ENCODE measurements at places on chromosomes 2 and 18.

DNA sequence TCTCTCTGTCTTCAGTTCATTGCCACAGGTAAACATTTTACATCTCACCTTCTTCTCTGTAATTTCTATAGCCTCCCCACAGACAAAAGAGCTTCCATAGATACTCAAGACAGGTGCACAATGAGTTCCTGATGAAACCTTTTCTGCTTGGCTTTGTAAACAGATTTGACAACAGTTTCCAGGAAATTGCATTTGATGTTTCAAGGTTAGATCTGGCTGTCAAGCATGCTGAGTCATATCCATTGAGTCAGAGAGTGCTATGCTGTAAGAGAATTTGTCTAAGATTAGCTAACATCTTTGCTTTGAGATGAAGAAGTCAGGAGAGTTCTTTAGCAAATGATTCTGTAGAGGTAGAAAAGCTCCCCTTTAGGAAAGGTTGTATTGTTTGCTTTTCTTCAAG is 40.6 kb upstream of the MAP2 start:
- no peak for DNase-seq

- DNase-seq = no peak
These were observed 73.2 kb downstream of the KLHL29 start for GRCh38 chr2:23457990-23458682.

GRCh38 chr2:64338910-64339500 is 115.0 kb upstream of the LGALSL start:
- no peak for DNase-seq

DNA sequence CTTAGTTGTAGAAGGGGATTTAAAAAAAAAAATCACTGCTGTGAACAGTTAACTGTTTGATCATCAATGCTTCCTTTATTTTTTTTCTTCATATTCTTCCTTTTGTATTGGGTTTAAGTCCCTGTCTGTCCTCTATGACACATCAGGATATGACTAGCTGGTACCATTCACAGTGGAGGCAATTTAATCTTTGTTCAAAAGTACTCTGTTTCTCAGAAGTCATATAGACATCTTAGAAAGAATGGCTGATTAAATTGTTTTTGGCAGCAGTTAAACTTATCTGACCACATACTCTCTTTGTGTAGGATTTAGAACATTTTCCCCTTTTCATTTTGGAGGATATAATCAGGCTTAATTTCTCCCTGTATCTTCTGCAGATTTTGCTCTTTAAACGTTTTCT is 807.8 kb upstream of the CDH2 start:
- DNase-seq = no peak

GRCh38 chr2:108417254-108417653 is 31.8 kb upstream of the GCC2 start:
- no peak for DNase-seq

DNA sequence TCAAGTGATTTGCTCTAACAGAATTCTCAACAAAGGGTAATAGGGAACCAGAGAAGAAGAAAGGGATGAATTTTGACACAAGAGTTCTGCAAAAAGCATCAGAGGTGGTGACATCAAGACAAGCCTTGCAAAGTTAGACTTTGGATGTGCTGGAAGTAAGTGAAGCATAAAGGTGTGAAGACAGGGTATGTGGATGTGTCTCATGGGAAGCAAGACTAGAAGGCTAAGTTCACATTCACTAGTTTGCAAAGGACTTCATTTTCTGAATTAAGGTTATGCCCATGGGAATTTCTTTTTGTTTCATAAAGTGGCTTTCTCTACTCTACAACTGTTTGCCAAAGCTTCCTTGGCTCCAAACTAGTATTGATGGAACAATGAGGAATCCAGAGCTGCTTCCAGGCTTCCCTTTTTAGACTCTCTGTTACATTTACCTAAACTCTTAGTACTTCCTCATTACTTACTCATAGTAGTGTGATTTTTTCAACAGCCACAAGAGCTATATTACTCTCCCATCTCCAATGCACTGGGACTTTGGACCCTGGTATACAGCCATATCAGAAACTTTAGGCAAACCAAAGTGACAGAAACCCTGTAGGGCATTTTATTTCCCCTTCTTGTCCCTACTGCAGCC is 21.1 kb upstream of the IHH start:
- DNase-seq = no peak

DNA sequence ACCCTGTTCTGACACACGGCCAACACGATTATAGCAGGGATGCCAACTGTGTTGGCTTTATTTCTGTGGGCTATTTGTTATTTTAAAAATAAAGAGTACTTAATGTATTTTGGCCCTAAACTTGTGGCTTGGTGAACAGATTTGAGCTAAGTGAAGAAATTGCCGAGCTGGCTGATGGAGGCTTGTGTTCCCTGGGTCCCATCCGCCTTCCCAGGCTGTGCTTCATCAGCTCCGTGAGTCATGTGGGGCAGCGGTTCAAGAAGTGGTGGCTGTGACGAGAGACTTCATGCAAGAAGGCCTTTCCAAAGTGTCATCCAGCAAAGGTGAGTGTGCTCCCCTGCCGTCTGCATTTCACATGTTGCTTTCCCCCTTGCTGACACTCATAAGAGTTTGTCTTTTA is 73.6 kb upstream of the NCK2 start:
- no peak for DNase-seq

- DNase-seq = peak; percentile 87
These were observed at the start of gene CD28 for GRCh38 chr2:203706403-203706802. Gene CD28, plus strand, starts transcription at chr2:203706639. Its CDS starts 58 bp downstream, at chr2:203706697.

DNA sequence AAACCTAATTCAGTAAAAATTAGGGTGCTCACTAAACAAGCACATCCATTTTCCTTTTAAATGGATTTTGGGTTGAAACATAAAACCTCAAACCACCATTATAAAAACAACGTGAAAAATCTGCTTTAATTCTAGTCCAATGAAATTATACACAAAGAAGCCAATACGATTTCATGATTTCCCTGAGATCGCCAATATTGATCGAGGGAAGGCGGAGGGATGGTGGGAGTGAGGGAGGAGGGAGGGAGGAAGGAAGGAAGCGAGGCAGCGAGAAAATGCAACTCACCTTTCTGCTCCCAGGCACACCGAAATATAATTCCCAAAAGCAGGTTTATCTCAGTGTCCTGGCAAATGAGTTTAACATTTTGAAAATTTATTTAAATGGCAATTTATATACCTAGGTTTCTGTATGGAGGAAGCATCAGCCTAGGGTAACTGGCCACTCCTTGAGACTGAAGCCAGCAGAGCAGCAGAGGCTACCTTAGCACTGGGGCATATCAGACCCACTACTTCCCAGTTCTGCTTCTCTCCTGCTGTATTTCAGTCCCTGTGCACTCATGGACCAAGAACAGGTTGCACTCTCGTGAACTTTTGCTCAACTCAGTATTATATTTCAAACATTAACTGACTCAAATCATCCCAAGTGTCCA is 2.3 kb upstream of the ONECUT2 start:
- no peak for DNase-seq

DNA sequence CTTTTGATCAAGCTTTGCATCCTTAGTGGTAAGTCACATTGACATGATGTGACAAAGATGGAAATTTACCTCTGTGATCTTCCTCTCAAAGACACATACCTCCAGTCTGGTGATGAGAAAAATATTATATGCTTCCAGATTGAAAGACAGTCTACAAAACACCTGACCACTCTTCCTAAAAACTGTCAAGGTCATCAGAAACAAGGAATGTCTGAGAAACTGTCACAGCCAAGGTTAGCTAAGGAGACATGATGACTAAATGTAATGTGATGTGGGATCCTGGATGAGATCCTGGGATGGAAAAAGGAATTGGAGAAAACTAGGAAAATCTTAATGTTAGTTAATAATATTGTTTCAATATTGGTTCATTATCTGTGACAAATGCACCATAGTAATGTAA is 226.6 kb upstream of the ST6GAL2 start:
- DNase-seq = no peak

DNA sequence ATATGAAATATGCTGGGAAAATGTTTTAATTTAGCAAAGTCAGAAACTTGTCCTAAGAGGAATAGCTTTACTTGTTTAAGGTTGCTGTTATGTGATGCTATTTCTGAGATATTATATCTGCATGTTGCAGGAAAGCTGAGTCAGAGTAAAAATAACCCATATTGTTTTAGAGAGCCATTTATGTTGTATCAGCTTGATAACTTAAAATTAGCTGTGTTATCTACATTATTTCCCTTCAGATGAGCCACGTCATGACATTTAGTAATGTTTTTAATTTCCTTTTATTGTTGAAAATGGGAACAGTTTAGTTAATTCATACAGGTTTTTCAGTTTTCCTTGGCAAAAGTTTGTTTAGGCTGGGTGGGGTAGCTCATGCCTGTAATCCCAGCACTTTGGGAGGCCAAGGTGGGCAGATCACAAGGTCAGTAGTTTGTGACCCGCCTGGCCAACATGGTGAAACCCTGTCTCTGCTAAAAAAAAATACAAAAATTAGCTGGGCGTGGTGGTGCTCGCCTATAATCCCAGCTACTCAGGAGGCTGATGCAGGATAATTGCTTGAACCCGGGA is 55.8 kb downstream of the TTC27 start:
- no peak for DNase-seq

- DNase-seq = no peak
These were observed 68.3 kb downstream of the B3GNT2 start for GRCh38 chr2:62264186-62264585.

DNA sequence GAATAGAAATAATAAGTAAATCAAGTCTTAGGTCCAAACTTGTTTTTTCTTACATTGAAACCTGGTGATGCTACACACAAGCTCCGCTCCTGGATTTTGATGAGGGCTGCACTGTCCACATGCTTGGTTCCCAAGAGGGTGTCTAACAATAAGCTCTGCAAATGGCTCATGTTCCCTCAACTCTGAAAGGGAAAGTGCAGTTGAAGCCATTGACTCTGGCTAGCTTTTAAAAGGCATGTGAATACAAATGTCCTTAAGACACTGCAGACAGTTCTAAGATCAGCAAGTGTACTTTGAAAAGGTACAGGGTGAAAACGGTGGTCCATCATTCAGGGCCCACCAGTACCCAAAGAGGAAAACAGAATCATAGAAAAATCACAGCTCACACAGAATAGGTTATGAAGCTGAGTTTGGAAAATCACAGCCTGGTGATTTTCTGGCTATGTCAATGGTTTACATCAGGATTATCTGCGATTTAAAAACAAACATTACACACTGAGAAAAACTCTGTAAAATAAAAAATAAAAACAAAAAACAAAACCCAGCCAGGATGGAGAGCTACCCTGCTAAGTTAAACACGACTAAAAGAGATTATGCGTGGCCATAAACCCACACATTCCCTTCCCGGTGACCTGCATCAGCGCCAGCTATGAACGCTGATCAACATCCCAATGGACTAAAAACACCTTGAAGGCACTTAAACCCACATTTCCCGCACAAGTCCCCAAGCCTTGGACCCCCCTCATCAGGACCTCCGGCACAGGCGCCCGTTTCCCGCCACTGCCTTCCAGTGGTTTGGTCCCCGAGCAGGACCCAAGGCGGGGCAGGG is 554 bp downstream of the PFN4 start:
- DNase-seq = no peak

GRCh38 chr2:137194111-137194510 is 428.8 kb downstream of the THSD7B start:
- no peak for DNase-seq

GRCh38 chr2:64331114-64331645 is 122.8 kb upstream of the LGALSL start:
- DNase-seq = no peak

GRCh38 chr18:9334973-9335696 is 562 bp downstream of the TWSG1 start:
- peak; percentile 47 for DNase-seq

- no peak for DNase-seq
These were observed 106.0 kb upstream of the MAP3K20 start for GRCh38 chr2:172969609-172970008.

- no peak for DNase-seq
These were observed 135.2 kb downstream of the RHBDD1 start for GRCh38 chr2:226971084-226971483.

- DNase-seq = no peak
These were observed 7.0 kb downstream of the TNS1 start for GRCh38 chr2:217995731-217996231.

- no peak for DNase-seq
These were observed 61.3 kb upstream of the BZW1 start for GRCh38 chr2:200750323-200750910.

- no peak for DNase-seq
These were observed 152.9 kb downstream of the NCKAP5 start for GRCh38 chr2:133415210-133415876.

DNA sequence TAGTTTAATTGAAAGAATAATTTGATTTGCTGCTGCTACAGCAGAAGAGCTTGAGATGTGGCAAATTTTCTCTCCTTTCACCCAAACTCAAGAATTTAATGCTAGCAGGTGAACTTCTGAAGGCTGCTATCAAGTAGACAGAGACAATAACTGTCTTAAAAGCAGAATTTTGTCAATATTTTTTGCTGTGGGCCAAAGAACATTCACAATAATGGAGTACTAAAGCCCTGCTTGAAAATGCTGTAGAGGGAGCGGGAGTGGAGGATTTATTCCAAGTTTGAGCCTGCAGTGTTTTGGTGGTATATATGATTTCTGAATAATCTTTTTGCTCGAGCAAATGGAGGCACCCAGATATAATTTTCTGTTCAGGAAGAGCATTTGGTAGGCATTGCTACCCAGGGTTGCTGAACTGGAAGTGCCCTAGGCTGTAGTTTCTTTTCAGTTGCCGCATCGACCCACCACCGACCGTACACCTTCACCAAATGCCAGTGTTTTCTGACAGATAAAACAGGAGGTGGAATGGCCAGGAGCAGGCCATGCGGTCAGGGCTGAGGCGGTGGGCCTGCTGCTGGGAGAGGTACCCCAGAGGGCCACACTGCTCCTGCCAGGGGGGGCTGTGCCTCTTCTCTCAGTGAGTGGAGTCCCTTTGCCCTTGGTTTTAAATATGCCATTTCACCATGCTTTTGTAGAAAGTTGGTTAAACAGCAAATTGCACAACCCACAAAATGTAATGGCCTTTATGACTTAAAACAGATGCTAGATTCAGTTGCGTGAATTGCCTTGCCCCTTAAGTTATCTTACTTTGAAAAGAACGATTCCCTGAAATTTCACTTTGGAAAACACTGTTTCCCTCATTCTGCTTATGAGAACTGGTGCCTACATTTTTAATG is 36.4 kb downstream of the TSHZ1 start:
- no peak for DNase-seq

DNA sequence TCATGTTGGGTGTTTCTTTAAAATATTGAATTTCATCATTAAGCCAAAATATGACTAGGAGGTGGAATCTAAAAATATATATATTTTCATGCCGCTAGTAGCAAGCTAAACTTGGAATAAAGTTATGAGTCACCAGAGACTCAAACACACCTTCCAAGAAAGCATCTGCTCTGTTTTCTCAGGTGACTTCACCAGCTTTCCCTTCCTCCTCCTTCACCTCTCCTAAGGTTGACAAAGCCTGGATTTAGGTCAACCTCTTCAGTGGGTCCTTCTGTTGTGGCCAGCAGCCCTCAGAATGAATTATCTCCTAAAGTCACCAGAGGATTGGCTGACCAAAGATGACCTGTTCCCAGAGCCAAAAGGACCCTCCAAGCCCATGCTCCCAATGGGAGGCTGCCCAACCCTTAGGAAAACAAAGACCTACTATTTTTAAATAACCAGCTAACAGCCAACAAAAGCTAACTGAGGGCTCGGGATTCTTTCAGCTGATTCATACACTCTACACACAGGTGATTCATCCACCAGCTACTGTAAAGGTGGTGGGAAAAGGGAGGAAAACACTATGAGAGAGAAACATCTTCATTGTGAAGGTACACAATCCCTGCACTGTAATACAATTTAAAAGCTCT is 113.9 kb downstream of the MYO5B start:
- DNase-seq = no peak

- peak; percentile 50 for DNase-seq
These were observed 1.7 kb upstream of the LDLRAD4 start for GRCh38 chr18:13216711-13217465.

- no peak for DNase-seq
These were observed 1.2 kb downstream of the VPS54 start for GRCh38 chr2:64017811-64018700.
